ENCODE measurements at places on chromosomes 2 and 18. TPM values are rescaled to one million over a fixed set of nuclear protein-coding genes. Genes with fewer than 3 reads are reported as not detected.

Gene UPP2
- total RNA-seq: not detected

Gene WDPCP
- 20.8 TPM for total RNA-seq

Gene CYP27C1
- 0.16 TPM for total RNA-seq

- no peak overlapping the region for H3K27ac ChIP-seq
- no peak for DNase-seq
- H3K4me1 ChIP-seq: no peaks in the 10 kb centered on the region
- no peak overlapping the region for H3K4me3 ChIP-seq
Measured at GRCh38 chr2:41137031-41137430, 685.1 kb upstream of the SLC8A1 start.

GRCh38 chr2:162945785-162946184, 107.2 kb upstream of the KCNH7 start:
- H3K27me3 ChIP-seq: no peaks in the 10 kb centered on the region
- H3K27ac ChIP-seq: no peak overlapping the region
- DNase-seq: no peak
- no peaks in the 10 kb centered on the region for H3K36me3 ChIP-seq
- no peak overlapping the region for H3K4me3 ChIP-seq
- no peaks in the 10 kb centered on the region for H3K4me1 ChIP-seq

GRCh38 chr2:235857598-235857997, 310.6 kb downstream of the GBX2 start:
- no peaks in the 10 kb centered on the region for H3K27me3 ChIP-seq
- no peak overlapping the region for H3K4me3 ChIP-seq
- H3K27ac ChIP-seq: no peak overlapping the region
- DNase-seq: no peak

- no peaks in the 10 kb centered on the region for H3K36me3 ChIP-seq
- H3K27me3 ChIP-seq: no peaks in the 10 kb centered on the region
- no peak overlapping the region for H3K27ac ChIP-seq
- no peak overlapping the region for H3K4me3 ChIP-seq
Measured at GRCh38 chr2:2273421-2273820, 57.7 kb downstream of the MYT1L start.

- H3K4me3 ChIP-seq: no peak overlapping the region
- no peak overlapping the region for H3K27ac ChIP-seq
- no peak for DNase-seq
Measured at GRCh38 chr2:174621323-174621722, 23.7 kb upstream of the WIPF1 start.

DNA sequence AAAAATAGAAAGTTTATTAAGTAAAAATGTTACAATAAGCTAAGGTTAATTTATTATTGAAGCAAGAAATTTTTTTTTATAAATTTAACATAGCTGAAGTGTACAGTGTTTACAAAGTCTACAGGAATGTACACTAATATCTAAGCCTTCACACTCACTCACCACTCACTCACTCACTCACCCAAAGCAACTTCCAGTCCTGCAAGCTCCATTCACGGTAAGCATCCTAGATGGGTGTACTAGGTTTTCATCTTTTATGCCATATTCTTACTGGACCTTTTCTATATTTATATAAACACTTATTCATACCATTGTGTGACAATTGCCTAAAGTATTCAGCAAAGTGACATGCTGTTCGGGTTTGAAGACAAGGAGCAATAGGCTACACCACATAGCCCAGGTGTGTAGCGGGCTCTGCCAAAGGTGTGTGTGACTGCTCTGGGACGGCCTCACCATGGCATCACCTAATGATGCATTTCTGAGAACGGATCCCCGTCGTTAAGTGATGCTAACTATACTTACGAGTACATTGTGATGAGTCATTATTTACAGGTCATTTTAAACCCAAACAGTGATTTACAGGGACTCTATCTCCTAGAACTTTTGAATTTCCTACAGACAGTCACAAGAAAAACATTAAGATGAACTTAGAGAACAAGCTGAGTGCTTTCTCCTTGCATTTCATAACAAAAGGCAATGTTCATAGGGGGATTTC, 76.3 kb upstream of the ID2 start:
- DNase-seq: no peak
- H3K27me3 ChIP-seq: no peaks in the 10 kb centered on the region
- no peak overlapping the region for H3K27ac ChIP-seq
- no peaks in the 10 kb centered on the region for H3K36me3 ChIP-seq
- no peaks in the 10 kb centered on the region for H3K4me1 ChIP-seq

DNA sequence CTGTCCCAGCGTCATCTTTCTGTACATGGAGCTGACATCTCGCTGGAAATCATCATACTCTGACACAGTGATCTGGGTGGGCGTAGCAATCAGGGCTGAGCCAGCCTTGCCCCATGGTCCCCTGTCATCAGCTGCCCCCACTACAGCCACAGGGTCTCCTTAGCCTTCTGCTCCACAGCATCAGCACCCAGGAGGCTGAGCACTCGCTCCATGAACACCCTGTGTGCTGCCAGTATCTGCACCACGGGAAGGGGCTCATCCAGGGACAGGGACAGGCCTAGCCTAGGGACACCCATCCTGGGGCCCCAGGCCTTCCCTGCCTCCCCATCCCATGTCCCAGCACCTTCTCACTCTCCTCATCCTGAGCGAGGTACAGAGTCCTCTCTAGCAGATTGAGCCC, 11.4 kb downstream of the ALPG start:
- no peaks in the 10 kb centered on the region for H3K36me3 ChIP-seq
- H3K27ac ChIP-seq: no peak overlapping the region
- no peaks in the 10 kb centered on the region for H3K27me3 ChIP-seq
- no peak overlapping the region for H3K4me3 ChIP-seq

DNA sequence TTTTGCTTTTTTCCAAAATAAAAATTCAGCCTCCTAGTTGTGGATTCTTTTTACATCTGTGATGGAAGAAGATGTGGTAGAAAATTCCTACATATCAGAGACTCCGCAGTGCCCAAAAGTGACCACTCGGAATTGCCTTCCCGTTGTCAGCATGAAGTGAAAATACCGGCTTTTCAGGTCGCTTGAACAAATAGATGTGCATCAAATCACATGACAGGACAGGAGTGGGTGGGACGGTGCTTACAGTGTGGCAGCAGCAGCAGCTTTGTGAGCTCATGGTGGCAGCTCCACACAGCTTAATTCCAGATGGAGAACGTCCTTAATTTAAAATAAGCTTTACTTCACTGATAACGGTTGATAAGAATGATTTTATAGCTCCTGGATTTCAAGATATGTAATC, 20.3 kb downstream of the SALL3 start:
- no peak overlapping the region for H3K4me3 ChIP-seq
- no peak overlapping the region for H3K27ac ChIP-seq
- DNase-seq: no peak
